A549 treated with ZK216348 at 1 μM for 4 hours (cell line): ENCODE measurements at places on chromosomes 13 and 19. TPM values are rescaled to one million over a fixed set of nuclear protein-coding genes. Genes with fewer than 3 reads are reported as not detected.

PLVAP gene
- not detected in 5 replicates for total RNA-seq

PRR19 gene
- 3.5 to 4.9 TPM (median 3.7 TPM) in 5 replicates for total RNA-seq

ACTL9 gene
- total RNA-seq, result not detected in 5 replicates

FEM1A gene
- 4.5 to 6.4 TPM (median 6.1 TPM) in 5 replicates for total RNA-seq

GSX1 gene
- total RNA-seq, result not detected in 5 replicates

RFPL4A gene
- 0.28 to 1.1 TPM (median 0.51 TPM) in 4 of 5 replicates, not detected in the other for total RNA-seq

KIR2DL4 gene
- total RNA-seq, result not detected in 5 replicates

TTYH1 gene
- 0.08 to 0.15 TPM in 2 of 5 replicates, not detected in the others for total RNA-seq

RFPL4AL1 gene
- total RNA-seq, result not detected in 5 replicates

HPN gene
- 0.16 TPM in 1 of 5 replicates, not detected in the others for total RNA-seq

FCER2 gene
- total RNA-seq, result not detected in 5 replicates

COX6B2 gene
- total RNA-seq, result 1.2 to 7.0 TPM (median 1.4 TPM) in 5 replicates

FCGBP gene
- total RNA-seq, result 0.22 to 1.3 TPM (median 0.90 TPM) in 5 replicates

CCNA1 gene
- 0.21 to 0.46 TPM (median 0.25 TPM) in 5 replicates for total RNA-seq

CLEC17A gene
- not detected in 5 replicates for total RNA-seq

PIK3R2 gene
- total RNA-seq, result 1.0 to 16.9 TPM (median 11.6 TPM) in 5 replicates

PIN1 gene
- total RNA-seq, result 49.6 to 83.4 TPM (median 78.6 TPM) in 5 replicates

CNN1 gene
- total RNA-seq, result 0.17 to 0.68 TPM (median 0.42 TPM) in 5 replicates

ZNF132 gene
- total RNA-seq, result 0.07 to 0.09 TPM (median 0.09 TPM) in 3 of 5 replicates, not detected in the others

ZNF723 gene
- total RNA-seq, result not detected in 5 replicates

ONECUT3 gene
- total RNA-seq, result not detected in 5 replicates

NCR1 gene
- not detected in 5 replicates for total RNA-seq

TEX101 gene
- total RNA-seq, result not detected in 5 replicates

SHFL gene
- total RNA-seq, result 5.4 to 11.1 TPM (median 7.4 TPM) in 5 replicates

CEACAM3 gene
- total RNA-seq, result not detected in 5 replicates

EXOC3L2 gene
- total RNA-seq, result 1.0 to 2.0 TPM (median 2.0 TPM) in 5 replicates

CEACAM7 gene
- not detected in 5 replicates for total RNA-seq

GIPC3 gene
- 0.16 to 0.27 TPM (median 0.19 TPM) in 5 replicates for total RNA-seq

CALR3 gene
- total RNA-seq, result not detected in 5 replicates

SLITRK6 gene
- 0.09 to 0.63 TPM (median 0.25 TPM) in 5 replicates for total RNA-seq

PSG2 gene
- not detected in 5 replicates for total RNA-seq

TPTE2 gene
- not detected in 5 replicates for total RNA-seq

FGF22 gene
- total RNA-seq, result 0.21 to 1.0 TPM (median 0.87 TPM) in 5 replicates

KDM4B gene
- 3.8 to 9.5 TPM (median 8.0 TPM) in 5 replicates for total RNA-seq

CEACAM20 gene
- 0.09 to 0.11 TPM in 2 of 5 replicates, not detected in the others for total RNA-seq

CD70 gene
- total RNA-seq, result 10.6 to 27.7 TPM (median 22.0 TPM) in 5 replicates

GNA15 gene
- total RNA-seq, result 0.08 to 0.14 TPM in 2 of 5 replicates, not detected in the others

ZNF160 gene
- 6.3 to 9.0 TPM (median 7.5 TPM) in 5 replicates for total RNA-seq

TMTC4 gene
- 9.1 to 13.5 TPM (median 11.1 TPM) in 5 replicates for total RNA-seq

MAP4K1 gene
- 0.28 to 1.3 TPM (median 0.75 TPM) in 5 replicates for total RNA-seq
